ENCODE measurements at places on chromosomes 12 and 14. TPM values are rescaled to one million over a fixed set of nuclear protein-coding genes. Genes with fewer than 3 reads are reported as not detected.

DNA sequence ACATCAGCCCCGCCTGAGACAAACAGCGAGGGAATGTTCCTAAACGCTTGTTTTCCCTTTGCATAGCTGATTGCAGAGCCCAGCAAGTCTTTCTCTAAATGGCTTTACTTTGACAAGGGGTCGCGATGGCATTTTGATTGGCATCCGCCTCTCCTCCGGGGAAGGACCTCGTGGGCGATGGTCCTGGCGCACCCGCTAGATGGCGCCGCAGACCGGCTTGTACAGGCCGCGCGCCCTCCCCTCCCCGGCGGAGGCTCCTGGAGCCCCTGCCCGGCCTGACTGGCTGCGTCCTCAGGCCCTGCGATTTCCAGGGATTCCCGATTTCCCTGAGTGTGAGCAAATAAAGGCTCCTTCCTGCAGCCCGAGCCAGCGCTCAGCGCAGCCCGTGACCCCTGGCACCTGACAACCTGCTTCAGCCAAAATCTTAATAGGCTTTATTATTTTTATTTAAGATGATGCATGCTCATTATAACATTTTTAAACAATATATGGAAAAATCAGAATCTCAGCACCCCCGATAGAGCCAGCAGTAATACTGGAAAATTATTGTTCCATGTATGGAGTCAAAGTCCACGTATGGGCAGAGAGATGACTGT lies 468.3 kb downstream of the AACS start:
- DNase-seq, result peak; percentile 15

GRCh38 chr14:96756745-96757144 lies 40.4 kb upstream of the VRK1 start:
- no peak for DNase-seq

DNA sequence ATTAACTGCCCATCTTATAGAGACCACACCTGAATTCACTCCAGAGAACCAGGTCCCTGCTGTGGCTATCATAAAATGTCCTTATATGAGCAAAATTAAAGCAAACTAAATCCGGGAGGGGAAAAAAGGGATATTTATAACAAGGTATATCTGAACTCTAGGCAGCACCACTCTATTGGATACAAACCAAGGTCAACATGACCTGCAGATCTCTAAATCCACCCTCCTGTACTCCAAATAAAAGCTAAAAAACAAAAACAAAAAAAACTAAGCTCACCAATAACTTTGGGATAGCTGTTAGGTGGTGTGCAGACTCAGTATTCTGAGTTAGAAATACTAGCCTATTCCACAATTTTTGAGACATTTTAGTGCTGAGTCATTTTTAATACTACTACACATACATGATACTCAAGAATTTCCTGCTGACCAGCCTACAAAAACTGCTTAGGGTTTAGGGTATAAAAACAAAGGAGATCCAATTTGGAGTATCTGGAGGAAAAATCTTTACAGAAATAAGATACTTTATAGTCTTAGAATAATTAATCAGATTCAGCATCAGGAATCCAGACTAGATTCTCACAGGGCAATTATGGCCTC lies 46.6 kb upstream of the LTBP2 start:
- DNase-seq, result no peak

DNA sequence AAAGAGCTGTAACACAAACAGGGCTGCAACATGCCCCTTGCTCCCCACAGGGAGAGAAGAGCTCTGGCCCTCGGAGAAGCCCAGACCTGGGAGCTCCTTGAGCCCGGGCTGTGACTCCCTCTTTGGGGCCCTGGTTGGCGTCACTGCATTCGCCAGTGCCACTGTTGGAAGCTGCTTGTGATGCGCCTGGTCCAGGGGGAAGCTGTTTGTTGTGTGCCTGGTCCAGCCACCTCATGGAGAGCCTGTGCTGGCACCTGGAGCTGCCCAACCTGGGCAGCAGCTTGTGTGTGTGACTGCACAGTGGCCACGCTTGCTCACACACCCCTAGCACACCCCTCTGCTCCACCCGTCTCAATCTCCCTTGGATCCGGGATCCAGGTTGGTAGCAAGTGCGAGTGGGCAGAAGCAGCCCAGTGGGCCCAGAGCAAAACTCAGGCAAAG lies 49.5 kb downstream of the A2M start:
- no peak for DNase-seq

The POTEG gene
- polyA plus RNA-seq, result not detected

The KRT74 gene
- not detected for polyA plus RNA-seq

All from left kidney (tissue), 8 donors.